ENCODE measurements at places on chromosomes 3 and 15.

DNA sequence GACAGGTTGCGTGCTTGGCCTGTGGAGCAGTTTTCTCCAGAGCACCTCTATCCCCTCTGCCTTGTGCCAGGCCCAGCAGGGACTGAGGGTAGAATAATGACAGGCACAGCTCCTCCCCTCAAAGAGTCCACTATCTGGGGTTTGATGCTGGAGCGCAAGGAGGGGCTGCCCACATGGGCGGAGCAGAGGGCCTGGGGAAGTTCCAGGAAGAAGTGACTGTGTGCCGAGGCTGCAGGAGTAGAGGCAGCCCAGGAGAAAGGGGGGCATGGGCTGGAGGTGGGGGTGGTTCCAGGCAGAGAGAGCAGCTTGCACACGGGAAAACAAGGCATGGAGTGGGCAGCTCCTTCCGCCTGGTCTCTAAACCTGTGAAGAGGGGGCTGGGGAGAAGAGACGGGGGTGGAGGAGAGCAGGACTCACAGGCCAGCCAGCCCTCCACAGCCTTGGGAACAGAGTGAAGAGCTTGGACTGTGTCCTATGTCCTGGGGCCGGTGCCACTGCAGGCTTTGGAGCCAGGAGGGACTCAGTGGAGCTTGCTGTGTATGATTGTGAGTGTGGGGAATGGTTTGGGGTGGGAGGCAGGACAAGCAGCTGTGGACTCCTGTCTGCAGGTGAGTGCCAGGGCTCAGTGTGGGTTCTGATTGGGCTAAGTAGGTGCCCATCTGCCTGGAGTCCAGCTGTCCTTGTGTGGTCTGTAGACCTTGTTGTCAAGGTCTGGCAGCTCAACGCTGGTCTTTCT lies 48.1 kb downstream of the APBA2 start:
- DNase-seq: no peak

DNA sequence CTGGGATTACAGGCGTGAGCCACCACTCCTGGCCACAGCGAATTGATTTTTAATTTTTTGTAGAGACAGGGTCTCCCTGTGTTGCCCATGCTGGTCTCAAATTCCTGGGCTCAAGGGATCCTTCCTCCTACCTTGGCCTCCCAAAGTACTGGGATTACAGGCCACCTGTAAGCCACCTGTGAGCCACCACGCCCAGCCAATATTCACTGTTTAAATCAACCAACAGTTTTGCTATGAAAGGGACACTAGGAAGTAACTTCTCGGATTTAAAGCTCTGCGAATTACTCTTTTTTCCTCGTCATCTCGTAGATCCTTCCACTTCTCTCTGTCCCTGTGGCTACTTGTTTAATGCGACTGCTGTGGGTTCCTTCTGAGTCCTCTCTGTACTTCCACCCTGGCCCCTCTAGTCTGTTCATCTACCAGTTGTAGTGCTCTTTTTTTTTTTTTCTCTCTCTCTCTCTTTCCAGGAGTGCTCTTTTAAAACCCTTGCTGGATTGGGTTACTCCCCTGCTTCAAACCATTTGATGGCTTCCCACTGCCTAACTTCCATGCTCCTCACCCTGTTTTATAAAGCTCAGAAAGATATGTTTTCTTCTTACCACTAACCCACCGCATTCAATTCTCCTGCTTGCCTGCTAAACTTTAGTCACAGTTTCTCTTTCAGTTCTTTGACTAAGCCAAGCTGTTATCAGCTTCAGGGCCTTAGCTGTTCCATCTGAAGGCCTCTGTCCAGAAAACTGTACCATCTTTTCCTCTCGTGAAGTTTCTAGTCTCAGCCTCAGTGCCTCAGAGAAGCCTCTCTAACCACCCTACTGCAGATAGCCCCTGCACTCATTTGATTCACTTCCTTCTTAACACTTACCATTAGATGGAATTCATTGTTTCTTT lies 12.4 kb downstream of the RTF1 start:
- no peak for DNase-seq

DNA sequence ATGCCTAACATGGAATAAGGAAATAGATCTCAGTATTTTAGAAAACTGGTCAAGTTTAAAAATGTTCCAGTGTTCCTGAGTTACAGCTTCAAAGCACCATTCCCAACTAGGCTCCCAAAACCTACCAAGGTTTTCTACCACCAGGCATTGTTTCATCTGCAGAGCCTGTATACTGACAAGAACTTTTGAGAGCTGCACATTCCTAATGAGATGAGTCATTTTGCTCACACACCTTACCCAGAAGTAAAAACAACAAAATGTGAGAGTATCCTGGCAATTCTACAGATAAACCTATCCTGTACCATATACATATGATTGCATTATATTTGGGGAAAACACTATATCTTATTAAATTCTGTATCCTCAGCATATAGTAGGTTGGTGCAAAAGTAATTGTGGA lies 90.7 kb downstream of the ATP8B4 start:
- DNase-seq: no peak

GRCh38 chr15:50182219-50183013 lies 420 bp downstream of the SLC27A2 start:
- peak; percentile 12 for DNase-seq

DNA sequence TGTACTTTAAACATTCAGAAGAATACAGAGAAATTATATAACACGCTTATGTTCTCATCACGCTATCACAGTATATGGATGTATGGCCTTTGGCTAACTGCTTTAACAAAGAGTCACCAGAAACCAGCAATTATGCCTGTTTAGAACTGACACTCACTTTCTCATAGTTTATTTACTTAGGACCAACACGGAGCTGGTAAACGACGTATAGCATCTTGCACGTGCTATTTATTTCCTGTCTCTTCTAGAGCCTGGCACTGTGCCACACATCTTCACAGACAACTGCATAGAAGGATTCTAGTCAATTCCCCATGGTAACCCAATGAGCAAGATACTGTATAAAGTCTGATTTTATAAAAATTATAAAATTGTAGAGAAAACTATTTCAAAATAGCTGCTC lies 43.6 kb downstream of the TBC1D2B start:
- peak; percentile 53 for DNase-seq

- no peak for DNase-seq
These were observed 285.0 kb downstream of the SQOR start for GRCh38 chr15:45919806-45920205.

- no peak for DNase-seq
These were observed 372.5 kb downstream of the TBL1XR1 start for GRCh38 chr3:176824811-176825210.

- DNase-seq: no peak
These were observed 8.0 kb upstream of the CCDC13 start for GRCh38 chr3:42780892-42781700.

DNA sequence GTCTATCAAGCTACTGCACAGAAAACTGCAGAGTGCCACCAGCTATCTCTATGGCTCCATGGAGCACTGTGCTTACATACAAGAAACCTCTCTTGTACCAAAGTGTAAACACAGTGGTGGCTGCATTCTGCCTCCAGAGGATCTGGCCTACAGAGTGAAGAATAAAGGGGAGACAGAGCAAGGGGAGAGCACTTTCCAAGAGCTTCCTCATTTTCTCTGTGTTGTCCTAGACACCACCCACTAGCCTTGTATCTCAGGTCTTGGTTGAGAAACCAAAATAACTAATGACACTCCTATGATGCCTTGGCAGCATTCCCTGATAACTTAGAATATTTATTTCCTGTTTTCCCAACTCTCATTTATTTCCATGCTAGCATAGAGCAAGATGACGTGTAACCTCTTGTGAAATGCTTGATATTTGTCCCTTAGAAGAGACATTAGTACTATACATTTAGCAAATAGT lies 56.9 kb upstream of the PHLDB2 start:
- no peak for DNase-seq

DNA sequence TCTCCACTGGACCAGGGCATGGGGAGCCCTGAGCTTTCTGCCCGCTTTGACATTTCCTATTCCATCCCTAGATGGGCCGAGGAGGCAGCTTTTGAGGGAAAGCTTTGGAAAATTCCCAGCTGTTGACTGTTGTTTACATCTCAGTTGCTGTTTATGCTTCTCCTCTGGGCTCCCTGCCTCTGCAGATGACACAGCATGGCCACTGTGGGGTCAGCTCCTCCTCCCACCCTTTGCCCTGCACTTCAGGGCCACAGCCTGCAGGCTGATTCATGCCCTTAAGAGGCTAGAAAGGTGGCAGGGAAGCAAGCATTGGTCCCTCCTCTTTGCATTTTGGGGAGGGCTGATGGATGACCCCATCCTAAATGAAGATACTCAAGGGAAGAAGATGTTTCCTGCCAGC lies 8.5 kb upstream of the CTXND1 start:
- no peak for DNase-seq

DNA sequence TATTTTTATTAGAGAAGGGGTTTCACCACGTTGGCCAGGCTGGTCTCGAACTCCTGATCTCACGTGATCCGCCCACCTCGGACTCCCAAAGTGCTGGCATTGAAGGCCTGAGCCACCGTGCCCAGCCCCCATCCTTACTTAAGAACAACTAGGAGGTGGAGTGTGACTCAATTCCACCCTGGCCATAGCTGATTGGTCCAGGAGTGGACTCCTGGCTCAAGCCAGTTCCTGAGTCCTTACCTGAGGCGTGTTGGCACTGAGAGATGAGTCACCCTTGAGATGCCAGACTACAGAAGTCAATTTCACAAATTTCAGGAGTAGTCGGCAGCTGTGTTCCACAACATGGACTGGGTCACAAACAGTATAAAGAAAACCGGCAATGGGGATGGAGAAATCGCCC lies 124.2 kb downstream of the SHQ1 start:
- DNase-seq: no peak

GRCh38 chr15:63044077-63044644 lies 1.6 kb downstream of the TPM1 start:
- DNase-seq: no peak

GRCh38 chr3:99269606-99270351 lies 368.3 kb upstream of the DCBLD2 start:
- no peak for DNase-seq

- DNase-seq: no peak
These were observed 14.5 kb upstream of the WDR5B start for GRCh38 chr3:122430371-122430770.

DNA sequence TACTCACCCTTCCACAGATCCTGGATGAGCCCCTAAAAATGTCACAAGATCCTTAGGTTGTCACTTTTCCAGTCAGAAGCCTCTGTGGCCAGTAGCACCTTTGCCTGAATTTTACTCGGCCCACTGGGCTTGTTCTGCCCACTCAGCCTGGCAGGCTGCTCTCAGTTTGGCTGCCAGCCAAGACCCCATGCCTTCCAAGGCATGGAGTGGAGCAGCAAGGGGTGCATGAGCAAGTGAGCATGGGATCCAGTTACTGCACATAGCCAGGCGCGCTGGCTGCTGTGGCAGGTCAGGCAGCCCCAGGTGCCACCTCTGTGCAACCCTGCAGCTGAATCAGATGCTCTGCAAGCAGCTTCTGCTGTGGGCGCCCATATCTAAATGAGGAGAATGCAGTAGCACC lies 79.3 kb downstream of the CGGBP1 start:
- no peak for DNase-seq

DNA sequence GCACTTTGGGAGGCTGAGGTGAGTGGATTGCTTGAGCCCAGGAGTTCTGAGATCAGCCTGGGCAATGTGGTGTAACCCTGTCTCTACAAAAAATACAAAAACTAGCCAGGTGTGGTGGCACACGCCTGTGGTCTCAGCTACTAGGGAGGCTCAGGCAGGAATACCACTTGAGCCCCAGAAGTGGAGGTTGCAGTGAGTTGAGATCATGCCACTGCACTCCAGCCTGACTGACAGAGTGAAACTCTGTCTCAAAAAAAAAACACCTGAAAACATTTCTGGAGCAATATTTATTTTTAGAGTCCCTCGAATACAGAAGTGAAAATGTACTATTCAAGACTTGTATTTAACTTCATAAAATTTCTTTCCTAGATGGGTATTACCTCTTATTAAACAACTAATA lies 4.6 kb downstream of the SPCS1 start:
- no peak for DNase-seq

DNA sequence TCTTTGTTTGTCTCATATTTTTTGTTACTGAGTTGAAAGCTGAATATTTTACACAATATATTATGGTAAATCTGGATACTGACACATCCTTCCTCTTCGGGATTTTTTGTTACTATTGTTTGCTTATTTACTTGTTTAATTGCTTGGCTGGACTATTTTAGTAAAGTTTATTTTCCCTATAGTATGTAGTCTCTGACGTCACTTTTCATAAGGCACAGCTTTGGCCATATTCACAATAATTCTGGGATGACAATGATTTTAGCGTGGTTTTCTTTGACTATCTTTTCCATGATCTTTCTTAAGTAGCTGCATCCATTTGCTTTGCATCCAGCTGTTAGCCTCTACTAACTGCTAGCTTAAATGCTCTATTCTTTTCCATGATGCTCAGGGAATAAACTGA lies 552.4 kb downstream of the VGLL3 start:
- no peak for DNase-seq

- DNase-seq: peak; percentile 78
These were observed 24.3 kb upstream of the POLG start for GRCh38 chr15:89358755-89359439.

DNA sequence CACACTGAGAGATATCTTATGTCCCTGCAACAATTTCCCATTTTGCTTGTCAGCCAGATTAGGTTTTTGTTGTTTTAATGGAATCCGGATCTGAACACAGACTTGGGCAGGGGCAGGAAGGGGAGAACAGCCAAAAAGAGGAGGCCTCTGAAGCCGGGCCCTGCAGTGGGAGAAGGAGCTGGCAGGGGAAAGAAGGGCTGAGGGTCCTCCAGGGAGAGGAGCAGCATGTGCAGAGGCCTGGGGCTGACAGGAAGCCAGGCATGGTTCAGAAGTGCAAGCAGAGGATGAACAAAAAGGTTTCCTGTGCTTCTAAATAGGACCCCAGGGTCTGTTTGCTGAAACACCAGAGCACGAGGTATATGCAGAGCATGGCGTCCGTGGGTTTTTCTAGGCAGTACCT lies 49.1 kb upstream of the POMGNT2 start:
- no peak for DNase-seq

GRCh38 chr3:41960826-41961750 lies 815 bp downstream of the ULK4 start:
- peak; percentile 34 for DNase-seq

DNA sequence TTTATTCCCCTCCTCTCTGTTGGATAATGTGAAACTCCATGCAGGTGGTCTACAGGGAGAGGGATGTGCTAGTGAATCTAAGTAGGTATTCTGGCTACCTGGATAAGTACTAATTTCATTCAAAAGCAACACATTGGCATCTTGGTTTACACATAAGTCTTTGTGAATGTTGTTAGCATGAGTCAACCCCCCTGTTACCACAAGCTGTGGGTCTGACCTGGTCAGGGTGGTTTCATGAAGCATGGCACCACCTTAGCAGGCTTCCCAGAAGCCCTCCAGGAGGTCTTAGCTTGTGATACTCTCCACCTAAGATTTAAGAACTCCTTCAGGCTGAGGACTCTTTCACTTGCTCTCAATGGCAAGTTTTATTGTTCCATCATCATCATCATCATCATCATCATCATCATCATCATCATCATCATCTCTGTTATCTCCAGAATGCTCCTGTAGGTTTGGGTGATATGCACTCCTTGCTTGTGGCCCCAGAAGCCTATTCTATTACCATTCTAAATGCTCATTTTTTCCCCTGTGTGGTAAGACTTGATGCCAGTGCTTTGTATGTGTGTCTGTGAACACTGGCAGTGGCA lies 62.8 kb downstream of the EPHB1 start:
- no peak for DNase-seq
